ENCODE measurements at places on chromosomes 12 and 14. TPM values are rescaled to one million over a fixed set of nuclear protein-coding genes. Genes with fewer than 3 reads are reported as not detected.

Gene PPP1R1A
- not detected for polyA plus RNA-seq

DNA sequence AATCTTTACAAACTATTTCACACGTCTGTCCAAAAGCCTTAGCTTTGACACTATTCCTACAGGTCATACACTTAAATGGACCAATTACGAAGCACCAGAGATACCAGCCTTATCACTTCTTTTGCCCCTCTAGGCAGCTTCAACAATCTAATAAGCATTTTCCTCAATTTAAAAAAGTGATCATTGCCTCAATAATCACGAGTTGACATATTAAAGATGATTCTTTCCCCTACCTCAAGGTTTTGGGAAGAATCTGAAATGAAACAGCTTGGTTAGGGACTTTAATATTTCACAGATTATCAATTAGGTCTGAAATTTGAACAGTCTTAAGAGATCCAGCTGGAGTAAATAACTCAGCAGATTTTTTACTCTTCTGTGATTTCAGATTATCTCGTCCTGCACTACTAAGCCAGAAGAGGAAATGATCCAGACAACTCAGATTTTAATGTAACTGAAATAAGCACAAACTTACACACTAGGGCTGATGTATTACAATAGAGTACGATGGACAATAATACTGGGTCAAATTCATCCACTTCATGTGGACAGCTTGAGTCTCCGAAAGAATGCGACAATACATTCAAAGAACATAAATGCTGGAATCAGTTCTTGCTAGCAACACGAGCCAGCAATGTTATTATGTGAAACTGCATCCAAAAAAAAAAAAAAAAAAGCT, 15.9 kb downstream of the UBE2N start:
- no peak for DNase-seq

Gene KRT3
- polyA plus RNA-seq = not detected

Gene MAP1LC3B2
- 5.8 TPM for polyA plus RNA-seq

DNA sequence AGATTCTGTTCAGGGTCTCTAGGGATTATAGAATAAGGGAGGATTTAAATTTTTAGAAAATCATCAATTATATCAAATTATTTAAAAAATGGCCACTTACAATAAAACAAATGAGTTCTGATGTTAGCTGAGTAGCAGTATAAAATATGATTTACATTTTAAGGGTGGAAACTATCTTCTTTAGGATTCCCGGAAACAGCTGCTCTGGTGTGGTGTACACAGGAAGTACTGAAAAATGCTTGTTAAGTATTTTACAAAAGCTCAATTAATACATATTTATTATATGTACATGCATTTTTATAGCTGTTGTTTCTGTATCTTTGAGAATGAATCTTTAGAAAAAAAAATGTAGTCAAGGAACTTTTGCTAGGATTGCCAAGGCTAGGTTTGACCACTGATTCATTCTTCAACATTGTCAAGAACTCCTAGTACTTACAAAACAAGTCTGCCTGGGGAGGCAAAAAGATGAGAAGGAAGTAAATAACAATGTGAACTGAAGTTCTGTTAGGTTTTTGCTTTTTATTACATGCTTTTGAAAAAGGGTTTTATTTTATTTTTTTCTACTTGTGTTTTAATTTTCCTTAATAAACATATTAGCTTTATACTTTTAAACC, 48.0 kb downstream of the ARF6 start:
- DNase-seq = peak; percentile 31

DNA sequence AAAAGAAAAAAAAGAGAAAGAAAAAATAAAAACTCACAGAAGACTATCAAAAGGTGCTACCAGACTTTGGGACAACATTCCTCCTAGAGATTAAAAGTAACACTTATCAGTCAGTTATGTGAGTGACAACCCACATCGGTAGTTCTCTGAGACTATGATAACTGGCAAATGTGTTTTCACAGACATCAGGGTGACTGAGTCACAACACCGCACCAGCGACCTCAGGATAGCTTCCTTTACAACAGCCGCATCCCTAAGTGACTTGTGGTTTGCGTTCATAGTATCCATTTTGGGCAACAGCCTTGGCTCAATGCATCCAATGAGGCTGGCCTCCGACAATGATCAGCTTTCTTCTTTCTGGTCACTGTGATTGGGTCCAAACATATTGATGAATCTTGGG, 359.1 kb downstream of the TMEM132D start:
- DNase-seq = no peak

Gene TMEM30B
- 6.5 TPM for polyA plus RNA-seq

DNA sequence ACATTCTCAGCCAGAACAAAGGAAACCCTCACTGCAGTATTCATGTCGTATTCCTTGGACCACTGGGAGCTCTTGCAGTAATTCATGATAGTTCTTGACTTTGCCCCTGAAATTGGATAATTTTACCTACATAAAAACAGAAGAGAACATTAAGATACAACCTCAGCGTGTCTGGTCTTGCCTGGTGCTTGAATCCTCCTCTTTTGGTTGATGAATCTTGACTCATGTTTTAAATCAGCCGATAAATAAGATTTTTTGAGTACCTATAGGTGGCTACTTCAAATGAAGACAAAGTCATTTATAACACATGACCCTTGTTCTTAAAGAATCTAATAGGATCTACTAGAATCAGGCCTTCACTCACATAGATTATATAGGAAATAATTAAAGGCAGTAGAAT, 221.0 kb downstream of the PTPRO start:
- no peak for DNase-seq

Gene DNAI7
- not detected for polyA plus RNA-seq

DNA sequence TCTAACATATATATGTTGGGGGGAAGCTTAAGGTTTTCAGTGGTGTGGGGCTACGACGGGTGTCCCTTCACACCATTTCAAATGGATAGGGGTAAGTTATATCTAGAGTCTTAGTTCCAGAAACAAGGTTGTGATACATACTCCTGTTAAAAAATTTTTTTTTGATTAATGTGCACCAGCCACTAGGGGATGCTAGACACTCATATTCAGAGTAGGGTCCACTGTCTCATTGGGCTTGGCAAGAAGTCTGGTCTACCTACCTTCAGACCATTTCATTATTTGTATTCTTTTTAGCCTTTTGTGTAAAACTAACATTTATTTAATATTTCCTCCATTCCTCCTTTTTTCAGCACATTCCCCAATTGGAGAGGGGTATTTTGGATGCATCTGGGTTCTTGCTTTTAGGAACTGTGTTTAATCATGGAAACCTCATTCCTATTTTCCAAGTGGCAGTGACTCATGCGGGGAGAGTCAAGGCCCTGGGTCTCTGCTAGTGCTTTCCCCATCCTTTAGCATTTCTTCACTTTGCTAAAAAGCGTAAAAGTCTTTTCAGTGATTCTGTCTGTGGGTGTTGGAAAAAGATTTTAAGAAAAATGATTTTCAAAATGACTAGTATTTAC, 33.4 kb downstream of the ANO4 start:
- no peak for DNase-seq

- DNase-seq = peak; percentile 32
These were observed 18.9 kb downstream of the PITPNM2 start for GRCh38 chr12:123131879-123132402.

- DNase-seq = no peak
These were observed 76.2 kb upstream of the FERMT2 start for GRCh38 chr14:53027041-53027440.

GRCh38 chr12:97630875-97631274, 168.3 kb downstream of the RMST start:
- no peak for DNase-seq

DNA sequence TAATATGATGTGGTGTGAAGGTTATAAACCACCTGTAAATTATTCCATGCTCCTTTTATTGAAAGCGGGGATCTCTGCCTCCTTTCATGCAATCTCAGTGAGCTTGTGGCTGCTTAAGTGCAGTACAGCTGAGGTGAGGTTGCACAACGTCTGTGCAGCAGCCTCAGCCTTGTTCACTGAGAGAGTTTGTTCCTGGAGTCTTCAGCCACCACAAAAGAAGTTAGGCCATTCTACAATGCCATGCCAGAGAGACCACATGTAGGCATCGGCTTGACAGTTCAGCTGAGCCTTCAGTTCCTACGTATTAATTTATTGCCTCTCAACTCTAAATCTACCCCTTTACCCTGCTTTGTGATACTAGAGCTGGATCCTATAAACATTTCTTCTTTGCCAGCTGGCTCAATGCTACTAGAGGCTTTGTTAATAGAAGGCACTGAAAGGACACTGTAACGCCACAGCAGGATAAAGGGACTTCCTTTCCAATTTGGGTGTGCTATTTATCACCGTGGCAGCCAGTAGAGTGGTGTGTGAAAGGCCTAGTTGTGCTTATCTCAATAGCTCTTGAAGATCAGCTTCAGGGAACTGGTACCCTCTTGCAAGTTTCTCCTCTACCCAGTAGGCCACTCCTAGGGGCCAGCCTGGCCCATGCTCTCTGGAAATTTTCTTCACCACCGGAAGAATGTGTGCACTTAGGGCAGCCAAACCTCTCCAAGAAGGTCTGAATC, 337.7 kb downstream of the IPO8 start:
- no peak for DNase-seq

Gene WNT5B
- not detected for polyA plus RNA-seq

Gene CD163L1
- polyA plus RNA-seq = not detected

Gene TPCN1
- 10.1 TPM for polyA plus RNA-seq

GRCh38 chr12:131108177-131108955, 154.7 kb downstream of the ADGRD1 start:
- no peak for DNase-seq

DNA sequence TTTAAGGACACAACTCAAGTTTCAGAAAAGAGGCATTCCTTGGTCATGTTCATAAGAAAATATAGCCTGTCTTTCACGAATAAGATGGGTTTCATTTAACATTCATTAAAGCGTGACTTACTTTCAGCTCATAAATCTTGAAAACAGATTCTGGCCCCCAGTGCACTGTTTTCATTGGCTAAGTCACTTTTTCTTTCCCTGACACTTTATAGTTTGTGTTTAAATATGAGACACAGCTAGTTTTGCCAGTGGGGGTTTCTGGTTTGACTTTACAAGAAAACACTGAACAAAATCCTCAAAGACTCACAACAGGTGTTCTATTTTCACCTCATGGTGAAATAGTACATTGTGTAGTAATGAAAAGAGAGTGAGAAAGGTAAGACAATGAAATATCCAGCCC, 65.9 kb downstream of the PHLDA1 start:
- DNase-seq = no peak

Gene CCT2
- polyA plus RNA-seq = 141 TPM

DNA sequence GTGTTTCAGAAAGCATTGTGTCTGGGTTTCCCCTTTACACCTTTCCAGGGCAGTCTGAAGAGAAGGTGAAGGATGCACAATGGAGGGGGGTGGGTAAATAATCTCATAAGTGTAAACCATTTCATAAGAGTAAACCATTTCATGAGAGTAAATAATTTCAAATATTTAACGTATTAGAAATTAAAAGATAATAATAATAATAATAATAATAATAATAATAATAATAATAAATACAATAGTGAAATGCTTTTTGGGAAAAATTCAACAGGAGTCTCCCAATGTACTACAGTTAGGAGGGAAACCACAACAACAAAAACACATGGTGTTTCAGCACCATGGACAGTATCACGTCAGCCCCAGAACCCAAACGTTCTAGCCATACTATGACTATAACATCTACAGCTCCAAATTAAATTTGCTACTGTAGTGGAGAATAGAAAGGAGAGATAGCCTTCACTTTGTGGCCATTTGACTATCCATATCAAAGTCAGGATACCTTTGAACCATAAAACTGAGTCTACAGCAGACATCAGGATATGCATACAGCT, 691.8 kb downstream of the BCL11B start:
- DNase-seq = peak; percentile 3

DNA sequence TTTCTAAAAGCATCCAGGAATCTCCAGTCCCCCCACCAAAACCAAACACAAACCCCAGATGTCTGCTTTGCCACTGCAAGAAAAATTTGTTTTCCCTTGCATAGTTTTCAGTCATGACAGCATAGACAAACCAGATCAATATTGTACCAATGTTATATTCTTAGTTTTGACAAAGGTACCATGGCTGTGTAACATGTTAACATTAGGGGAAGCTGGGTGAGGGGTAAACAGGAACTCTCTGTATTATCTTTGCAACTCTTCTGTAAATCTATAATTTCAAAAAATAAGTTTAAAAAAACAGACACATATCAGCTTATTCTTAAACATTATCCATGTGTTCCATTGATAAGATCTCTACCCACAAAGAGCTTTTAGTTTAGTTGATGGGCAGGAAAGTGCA, 44.4 kb upstream of the PWP1 start:
- DNase-seq = no peak

Gene SLC10A1
- not detected for polyA plus RNA-seq

- no peak for DNase-seq
These were observed at the start of gene LRRC43 for GRCh38 chr12:122182887-122183587. LRRC43 (plus strand) TSS chr12:122183123; CDS start chr12:122183145, 22 bp downstream.
